ENCODE measurements at places on chromosomes 12 and 14.
A peak's percentile ranks its signal among the peaks of the same experiment; 100 is the strongest.

DNA sequence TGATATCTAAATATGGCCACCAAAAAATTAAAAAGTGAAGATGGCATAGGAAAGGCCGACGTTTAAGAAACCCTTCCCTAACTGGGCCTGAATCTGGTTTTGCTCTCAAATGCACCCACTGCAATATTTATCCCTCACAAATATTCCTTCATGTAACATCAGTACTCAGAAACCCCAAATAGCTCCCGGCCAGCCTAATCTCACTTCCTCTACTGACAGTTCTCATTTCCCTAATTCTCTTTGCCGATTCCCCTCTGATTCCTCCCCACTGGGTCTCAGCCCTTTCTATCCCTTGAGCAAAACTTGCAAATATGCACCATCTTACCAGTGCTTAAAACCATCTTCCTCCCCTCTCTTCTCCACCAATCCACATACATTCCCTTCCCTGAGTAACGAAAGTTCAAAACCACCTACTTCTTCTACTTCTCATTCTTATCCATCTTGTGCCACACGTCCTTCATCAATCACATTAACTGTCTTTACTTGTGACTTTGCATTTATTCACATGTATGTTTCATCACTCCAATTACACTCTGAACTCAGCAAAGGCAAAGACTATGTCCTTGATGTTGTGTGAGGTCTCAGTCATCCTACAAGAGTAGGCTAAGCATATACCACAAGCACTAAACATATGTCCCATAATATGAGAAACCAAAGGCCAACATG is 23.1 kb downstream of the KCNK10 start:
- no peak for DNase-seq

DNA sequence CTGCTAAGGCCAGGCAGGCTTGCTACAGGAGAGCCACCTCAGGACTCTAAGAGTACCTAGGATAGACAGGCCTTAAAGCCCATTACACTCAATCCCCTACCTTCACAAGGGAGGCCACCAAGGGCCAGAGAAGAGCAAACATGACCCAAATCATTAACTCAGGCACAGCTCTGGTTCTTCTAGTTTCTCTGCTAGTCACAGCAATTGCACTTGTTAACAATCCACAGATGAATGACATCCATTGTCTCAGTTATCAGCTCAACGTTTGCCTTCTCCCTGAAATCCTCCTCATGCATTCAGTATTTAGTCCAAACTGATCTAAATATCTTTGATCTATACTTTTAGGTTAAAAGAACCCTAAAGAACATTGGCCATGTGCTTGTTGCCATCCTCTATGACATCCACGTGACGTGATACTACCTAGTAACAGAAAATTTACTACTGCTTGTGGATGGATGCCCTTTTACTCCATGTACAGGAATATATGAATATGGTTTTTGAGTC is 164.5 kb downstream of the STXBP6 start:
- DNase-seq = no peak

GRCh38 chr12:10075451-10075850 is 23.3 kb downstream of the CLEC1A start:
- no peak for DNase-seq

GRCh38 chr12:54358191-54358944 is 5.9 kb downstream of the GPR84 start:
- DNase-seq = no peak

DNA sequence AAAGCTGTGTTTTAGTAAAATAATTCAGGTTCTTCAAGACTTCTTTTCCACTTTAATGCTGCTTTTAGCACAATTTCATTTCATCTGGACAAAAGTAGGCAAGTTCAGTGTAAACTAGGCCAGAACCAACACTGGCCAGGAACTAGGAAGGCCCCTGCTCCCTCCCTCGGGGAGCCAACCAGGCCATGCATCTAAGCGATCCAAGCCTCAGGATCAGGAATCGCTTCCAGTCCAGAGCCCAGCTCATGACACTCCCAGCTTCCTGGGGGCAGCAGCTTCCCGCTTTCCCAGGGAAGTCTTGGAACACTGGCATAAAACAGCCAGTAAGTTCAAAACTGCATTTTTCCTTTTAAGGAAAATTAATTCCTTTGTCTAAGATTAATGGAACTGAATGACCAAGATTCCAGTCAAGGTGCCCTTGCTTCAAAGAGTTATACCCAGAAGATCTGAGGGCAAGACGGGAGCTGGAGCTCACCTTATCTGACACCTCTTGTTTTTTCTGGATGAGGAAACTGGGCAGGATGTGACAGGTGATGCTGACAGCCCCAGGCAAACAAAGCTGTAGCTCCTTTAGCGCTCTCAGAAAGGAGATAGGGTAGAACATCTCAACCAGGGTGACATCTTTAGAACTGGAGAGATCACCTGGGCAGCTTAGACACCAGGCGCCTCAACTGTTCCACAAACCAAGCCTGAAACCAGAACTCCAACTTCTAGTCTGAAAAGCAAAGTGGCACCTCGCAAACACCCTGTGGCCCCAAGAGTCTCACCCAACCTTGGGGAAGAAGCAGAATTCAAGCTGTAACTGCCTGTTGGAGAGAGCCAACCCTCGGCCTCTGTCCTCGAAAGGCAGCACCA is 61.4 kb upstream of the PNMA1 start:
- no peak for DNase-seq

GRCh38 chr12:2341871-2342270 is 289.1 kb downstream of the CACNA1C start:
- DNase-seq = no peak

DNA sequence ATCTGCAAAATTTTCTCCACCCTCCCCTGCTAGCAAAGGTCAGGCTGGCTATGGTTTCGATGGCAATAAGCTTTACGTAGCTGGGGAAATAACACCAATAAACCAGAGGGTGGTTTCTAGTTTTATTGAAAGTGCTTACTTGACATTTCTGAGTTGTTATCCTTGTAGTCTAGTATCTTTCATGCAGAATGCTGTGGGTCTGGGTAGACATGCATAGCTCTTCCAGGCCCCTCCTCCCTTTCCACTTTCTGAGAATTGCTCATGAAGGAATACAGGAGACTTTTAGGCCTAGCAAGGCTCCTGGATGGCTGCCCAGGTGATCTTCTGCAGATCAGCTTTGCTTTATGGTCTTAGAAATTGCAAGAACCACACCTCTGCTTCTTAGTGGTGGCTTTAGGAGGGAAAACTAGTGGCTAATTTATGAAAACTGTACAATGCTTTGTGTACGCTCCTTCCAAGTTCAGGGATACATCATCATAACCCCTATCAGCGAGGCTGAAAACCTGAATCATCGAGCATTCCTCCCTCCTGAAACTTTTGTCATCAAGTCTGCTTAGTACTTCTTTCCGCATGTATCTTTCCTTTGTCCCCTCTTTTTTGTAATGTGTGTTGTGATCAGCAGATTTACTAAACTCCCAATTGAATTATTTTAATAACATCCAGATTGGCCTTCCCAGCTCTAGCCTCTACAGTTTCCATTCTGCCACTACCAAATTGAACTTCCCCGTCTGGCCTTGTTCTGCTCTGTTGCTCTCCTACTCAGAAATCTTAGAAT is 473.0 kb downstream of the RAD51B start:
- no peak for DNase-seq

GRCh38 chr12:46430340-46430948 is 57.9 kb upstream of the SLC38A2 start:
- no peak for DNase-seq

- no peak for DNase-seq
These were observed 79.7 kb downstream of the SAMD4A start for GRCh38 chr14:54646626-54647025.

DNA sequence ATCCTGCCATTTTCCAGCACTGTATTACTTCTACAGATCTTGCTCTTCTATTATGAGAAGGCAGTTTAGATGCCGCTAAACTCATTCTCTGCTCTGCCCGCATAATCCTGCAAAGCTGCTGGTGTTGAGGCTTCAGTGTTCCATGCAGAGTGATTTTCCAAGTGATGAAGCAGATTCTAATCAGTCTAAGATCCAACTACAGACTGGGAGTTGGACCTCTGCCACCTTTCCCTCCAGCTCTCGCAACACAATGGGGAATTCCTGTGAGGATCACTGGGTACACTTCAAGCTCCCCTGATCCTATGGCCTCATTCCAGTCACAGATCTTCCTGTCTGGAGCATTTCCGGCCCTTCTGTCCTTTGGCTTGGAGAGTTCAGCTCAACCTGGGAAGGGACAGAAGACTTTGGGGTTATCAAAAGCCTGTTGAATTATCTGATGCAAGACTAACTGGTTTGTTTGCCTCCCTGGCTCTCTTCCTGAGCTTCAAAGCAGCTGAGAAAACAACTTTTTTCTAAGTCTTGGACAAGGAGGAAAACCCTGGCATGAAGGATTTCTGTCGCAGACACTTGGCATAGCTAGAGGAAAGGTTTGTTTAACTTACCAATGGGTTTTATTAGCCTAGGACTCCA is 333.9 kb downstream of the ZFP36L1 start:
- no peak for DNase-seq

GRCh38 chr12:42892702-42893551 is 303.4 kb upstream of the PRICKLE1 start:
- no peak for DNase-seq

DNA sequence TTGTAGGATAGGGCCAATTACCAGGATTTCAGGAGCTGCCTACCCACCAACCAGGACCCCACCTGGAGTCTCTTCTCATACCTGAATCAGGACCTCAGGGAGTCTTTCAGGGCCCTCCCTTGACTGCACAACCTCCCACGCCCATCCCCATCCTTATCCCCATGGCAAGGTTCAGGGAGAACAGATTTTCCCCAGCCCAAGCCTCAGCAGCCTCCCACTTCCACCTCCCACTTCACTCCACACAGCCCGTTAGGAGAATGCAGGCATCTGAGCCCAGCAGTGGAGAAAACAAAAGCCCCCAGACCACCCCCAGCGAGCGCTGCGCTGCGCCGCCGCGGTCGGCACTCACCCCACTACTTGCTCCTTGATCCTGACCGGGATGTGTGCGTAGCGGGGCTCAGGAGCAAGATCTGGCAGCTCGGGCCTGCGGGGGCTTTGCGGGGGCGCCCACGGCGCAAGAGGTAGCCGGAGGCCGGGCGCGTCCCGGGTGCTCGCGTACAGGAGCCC is 1.4 kb downstream of the B4GALNT1 start:
- DNase-seq = no peak

DNA sequence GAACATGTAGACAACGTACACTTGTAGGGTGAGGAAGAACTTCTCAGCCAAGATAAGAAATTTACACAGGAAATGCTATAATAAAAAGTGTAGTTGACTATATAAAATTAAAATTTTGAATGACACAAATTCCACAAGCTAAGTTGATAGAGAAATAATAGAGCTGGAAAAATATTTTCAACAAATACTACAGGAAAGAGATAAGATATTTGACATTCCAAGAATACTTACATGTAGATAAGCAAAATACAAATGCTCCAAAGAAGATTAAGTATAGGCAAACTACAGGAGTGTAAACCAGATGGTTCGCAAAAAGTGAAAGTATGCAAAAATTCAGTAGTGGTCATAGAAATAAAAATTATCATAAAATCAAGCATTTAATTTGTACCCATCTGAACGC is 49.2 kb upstream of the ANP32D start:
- no peak for DNase-seq

GRCh38 chr12:74412606-74413230 is 124.9 kb upstream of the ATXN7L3B start:
- no peak for DNase-seq

- peak; percentile 84 for DNase-seq
These were observed 28.2 kb upstream of the LRP1-AS start for GRCh38 chr12:57175428-57176138.

GRCh38 chr12:54657105-54657607 is 9.0 kb upstream of the DCD start:
- no peak for DNase-seq

GRCh38 chr14:80607430-80608190 is 333.9 kb downstream of the CEP128 start:
- no peak for DNase-seq

GRCh38 chr12:24177889-24178288 is 228.4 kb upstream of the SOX5 start:
- no peak for DNase-seq

- DNase-seq = no peak
These were observed 155.1 kb downstream of the SYT1 start for GRCh38 chr12:79019672-79020071.

GRCh38 chr14:87888136-87888999 is 104.6 kb downstream of the GALC start:
- DNase-seq = peak; percentile 65

GRCh38 chr12:111597831-111598636 is 1.1 kb downstream of the ATXN2 start:
- peak; percentile 69 for DNase-seq

- DNase-seq = no peak
These were observed 22.3 kb upstream of the MED13L start for GRCh38 chr12:116299665-116300328.

- no peak for DNase-seq
These were observed 1141.3 kb downstream of the BCL11B start for GRCh38 chr14:98130691-98131090.

- no peak for DNase-seq
These were observed 49.2 kb downstream of the SH2B3 start for GRCh38 chr12:111454716-111455447.

DNA sequence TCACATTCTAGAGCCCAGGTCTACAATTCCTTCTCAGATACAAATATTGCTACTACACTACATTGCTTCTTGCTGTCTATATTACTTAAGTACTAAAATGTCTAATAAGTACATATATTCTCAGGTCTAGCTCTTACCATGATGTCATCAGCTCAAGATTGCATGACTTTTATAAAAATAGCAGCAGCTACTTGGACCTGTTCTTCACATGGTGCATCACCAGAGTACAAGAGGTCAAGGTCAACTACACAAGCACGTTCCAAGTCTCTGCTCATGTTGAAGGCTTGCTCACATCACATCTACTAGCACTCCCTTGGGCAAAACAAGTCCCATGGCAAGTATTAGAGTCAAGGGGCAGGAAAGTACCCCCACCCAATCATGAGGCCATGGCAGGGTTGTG is 465.6 kb downstream of the MED13L start:
- no peak for DNase-seq

All from glutamatergic neuron (in vitro differentiated cells).